ENCODE measurements at places on chromosomes 5 and 9.
A peak's percentile ranks its signal among the peaks of the same experiment; 100 is the strongest.

- DNase-seq: no peak
These were observed 87.8 kb downstream of the RAI14 start for GRCh38 chr5:34743878-34744277.

- no peak for DNase-seq
These were observed 134.4 kb downstream of the EBF1 start for GRCh38 chr5:158965334-158965733.

GRCh38 chr9:23820451-23821374 lies 5.3 kb downstream of the ELAVL2 start:
- peak; percentile 61 for DNase-seq

DNA sequence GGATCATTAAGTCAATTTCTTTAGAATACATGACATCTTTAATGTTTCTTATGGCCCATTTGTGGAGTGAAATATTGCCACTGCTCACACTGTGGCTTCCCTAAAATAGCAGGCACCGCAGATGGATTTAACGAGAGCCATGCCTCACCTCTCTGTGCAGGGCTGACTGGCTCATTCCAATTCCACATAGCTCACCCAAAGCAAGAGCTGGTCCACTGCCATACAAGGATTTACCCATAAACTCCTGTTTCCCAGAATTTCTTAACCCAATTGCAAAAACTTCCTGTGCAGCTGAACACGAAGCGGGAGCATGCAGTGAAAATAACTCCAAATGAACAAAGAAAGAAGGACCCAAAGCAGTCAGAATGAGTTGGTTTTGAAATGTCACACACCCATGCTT lies 159.5 kb downstream of the BAAT start:
- no peak for DNase-seq

DNA sequence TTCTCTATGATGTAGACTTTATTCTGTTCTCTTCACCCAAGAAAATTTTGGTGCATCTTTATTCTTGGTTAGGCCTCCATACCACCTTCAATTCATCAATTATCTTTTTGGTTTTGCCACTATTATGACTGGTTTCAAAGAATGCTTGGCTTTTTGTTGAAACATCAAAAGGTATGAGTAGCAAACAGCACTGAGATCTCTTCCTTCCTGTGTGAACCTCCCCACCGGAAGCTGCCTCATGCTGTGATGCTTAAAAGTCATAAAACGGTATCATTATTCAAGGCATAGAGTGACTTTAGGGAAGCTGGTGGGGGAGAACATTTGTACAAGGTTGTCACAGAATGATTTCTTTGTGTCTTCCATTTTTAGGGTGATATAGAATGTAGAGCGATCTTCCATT lies 70.6 kb downstream of the IQGAP2 start:
- DNase-seq: no peak

DNA sequence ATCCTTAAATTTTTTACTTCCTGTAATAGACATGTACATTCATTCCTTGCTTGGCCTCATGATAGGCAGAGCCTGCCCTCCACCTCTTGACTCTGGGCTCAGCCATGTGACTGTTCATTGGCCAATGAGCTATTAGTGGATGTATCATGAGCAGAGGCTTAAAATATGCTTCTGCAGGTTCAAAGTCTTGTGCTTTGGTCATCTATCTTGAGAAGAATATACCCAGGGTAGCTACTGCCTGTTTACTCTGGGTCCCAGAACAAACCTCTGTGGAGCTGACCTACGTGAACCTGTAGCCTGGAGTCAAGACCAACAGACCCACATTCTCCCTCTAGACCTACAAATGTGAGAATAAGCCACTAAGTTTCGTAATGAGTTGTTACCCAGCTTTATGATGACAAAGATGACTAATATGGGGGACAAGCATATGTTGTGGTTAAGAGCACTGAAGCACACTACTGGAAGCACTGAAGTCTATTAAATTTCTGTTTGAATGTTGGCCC lies 244.4 kb downstream of the MAST4 start:
- DNase-seq: no peak

DNA sequence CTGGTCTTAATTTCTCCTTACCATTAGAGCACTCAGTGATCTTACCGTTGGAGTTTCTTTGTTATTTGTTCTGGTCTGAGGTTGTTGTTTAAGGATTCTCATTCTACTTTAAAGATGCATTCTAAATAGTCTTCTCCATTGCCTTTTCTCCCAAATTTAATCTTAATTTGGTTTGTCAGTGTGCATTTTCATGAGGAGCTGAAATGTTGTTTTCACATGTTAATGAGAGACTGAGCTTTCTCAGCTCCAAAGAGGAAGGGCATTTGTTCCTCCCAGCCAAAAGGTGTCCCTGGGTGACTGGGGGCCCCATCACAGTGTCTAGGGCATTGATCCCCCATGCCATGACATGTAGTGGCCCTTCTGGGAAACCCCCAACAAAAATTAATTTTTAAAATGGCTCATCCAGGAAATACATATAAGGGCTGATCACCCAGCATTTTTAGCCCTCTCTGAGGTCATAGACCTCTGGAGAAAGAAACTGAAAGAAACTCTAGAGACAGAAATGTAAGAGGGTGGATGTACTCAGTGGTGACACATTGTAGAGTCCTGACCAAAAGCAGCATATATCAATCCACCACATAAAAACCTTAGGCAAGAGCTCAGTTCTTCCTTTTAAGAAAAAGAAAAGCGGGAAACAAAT lies 240.4 kb upstream of the RAI14 start:
- DNase-seq: no peak

DNA sequence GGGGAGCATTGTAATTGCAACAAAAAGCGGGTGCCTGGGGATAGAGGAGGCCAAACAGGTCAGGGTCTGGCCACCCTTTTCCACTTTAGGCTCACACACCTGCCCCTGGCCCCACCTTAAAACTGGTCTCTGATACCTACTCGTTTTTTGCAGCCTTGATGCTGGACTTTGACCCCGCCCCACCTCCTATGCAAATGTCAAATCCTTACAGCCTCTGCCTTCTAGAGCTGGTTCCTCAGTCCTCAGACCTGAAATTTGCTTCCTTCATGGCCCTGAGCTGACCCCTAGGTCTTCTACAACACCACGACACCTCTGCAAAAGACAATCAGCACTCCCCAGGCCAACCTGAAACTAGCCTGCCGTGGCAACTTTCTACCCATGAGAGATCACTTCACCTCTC lies 37.7 kb downstream of the SMIM23 start:
- no peak for DNase-seq

DNA sequence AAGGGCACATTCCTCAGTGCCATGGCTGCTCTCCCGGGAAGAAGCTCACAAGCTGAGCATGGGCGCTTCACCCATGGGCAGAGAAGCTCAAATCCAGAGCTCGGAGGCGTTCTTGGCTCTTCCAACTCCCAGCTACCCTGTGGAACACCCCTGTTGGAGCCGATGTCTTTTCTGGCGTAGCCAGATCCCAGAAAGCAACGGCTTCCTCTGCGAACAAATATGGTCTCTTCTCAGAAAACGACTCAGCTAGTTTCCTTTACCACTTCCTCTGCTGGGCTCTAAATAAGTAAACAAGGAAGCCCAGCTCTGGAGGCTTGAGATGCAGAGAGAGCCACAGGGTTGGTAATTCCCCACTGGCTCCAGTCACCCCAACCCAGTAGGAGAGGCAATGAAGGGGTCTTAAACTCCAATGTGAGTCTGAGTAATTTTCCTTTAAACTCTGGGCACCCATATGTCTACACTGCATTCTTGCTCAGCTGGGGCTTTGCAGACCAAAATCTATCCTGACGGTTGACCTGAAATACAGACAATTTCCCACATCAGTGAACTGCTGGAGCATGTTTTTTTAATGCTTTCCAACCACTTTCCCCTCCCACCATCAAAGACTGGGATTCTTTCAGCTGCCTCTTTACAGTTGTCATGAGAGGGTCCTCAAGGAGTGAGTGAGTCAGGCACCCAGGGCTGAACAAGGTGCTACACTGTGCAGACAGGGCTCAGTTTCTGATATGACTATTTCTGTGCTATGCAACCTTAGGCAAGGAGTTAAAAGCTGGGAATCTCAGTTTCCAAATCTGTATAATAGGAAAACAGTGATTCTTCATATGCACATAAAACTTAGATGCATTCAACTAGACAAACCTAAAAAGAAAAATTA lies at the start of gene LCP2:
Gene LCP2 (minus strand): TSS at position 189 of the 874 bp plus-strand sequence. CDS start 166 bp downstream, at position 23.
- DNase-seq: no peak

DNA sequence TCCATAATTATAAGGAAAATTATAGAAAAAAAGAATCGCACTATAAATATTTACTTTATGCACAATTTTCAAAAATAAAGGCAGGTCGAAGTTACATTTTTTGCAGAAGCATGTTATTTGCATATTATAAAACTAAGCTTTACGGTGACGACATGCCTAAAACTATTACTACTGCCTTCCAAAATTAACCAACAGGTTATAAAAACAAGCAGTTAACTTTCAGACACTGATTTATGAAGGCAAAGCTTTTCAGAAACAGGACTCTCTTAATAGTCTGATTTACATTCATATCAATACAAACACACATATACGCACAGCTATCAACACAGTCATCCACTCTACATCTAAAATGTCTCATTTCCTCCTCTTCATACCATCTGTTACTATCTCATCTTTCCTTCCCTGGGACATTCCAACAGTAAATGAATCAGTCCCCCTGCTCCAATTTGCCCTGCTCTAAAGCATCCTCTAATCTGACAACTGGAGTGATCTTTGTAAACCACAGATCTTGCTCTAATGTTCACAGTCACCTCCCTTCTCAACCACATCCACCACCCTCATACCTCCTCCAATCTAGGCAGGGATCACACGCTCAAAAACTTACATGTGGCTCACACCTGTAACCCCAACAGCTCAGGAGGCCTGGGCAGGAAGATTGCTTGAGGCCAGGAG lies 21.6 kb downstream of the FBXW11 start:
- no peak for DNase-seq

DNA sequence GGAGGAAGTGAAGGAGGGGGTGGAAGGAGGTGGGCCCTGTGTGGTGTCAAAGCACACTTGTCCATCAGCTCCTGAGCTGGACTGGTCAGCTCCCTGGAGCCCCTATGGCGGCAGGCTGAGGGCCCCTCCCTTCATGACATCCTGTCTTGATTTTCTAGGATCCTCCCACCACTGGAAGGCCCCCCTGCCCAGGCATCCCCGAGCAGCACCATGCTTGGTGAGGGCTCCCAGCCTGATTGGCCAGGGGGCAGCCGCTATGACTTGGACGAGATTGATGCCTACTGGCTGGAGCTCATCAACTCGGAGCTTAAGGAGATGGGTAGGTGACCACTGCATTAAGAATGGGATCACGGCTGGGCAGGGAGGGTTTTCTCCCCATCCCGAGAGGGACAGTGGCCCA lies 34.2 kb downstream of the JADE2 start:
- no peak for DNase-seq

GRCh38 chr5:179530069-179530998 lies 20.0 kb upstream of the RUFY1 start:
- DNase-seq: peak; percentile 90

- DNase-seq: no peak
These were observed 216.5 kb upstream of the NR4A3 start for GRCh38 chr9:99605016-99605743.

GRCh38 chr5:173283318-173284288 lies 44.6 kb downstream of the STC2 start:
- peak; percentile 86 for DNase-seq

DNA sequence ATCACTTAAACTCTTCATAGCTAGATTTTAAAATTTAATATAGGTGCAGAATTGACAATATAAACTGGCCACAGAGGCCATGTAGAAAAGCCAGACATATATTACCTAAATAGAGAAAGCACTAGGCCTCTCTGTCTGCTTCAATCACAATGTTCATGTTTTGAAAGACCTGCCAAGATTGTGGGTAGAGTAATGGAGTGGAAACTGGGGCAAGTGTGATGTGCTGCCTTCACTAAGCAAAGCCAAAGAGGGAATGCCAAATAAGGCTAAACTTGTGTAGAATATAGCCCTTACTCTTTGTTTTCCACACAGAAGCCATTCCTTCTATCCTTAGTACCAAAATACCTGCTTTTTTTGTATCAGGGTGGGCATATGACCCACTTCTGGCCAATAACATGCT lies 15.1 kb upstream of the ISOC1 start:
- DNase-seq: no peak

GRCh38 chr5:110823571-110823970 lies 84.8 kb downstream of the SLC25A46 start:
- DNase-seq: no peak

- no peak for DNase-seq
These were observed 234.1 kb downstream of the LRRC70 start for GRCh38 chr5:62812621-62813255.

DNA sequence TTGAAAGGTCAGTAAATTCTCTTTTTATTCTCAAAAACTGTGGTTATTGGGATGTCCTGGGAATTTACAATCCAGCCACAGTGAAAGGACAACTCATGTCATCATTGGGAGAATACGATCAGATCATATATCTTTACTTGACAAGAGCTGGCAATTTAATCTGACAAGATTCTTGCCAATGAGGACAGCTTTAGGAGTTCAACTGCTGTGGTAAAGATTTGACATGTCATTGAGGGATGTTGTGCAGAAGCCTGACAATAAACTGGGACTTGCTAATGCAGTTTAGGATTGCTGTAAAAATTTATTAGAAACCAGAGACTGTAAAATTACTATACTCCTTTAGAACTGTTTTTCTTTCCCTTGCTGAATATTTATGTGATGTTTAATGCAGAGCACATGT lies 1131.0 kb downstream of the MAT2B start:
- no peak for DNase-seq

- no peak for DNase-seq
These were observed 4.8 kb upstream of the IER5L start for GRCh38 chr9:129182625-129183494.

DNA sequence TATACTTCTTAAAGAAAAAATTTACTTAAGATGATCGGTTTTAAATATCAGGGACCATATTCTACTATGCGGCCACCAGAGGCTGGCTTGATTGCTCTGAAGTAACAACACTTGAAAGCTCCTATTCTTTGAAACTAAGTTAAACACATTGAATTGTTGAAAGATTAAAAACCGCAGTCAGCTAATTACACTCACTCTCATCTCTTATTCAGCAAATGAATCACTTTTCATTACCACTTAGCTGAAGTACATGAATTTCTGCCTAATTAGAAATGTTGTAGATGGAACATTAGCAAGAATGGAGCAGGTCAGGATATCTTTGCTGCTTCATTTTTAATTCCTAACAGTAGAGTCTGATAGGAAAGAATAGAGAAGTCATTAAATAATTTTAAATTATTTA lies 42.3 kb downstream of the LSM11 start:
- no peak for DNase-seq

GRCh38 chr9:84062538-84062937 lies 81.9 kb downstream of the RMI1 start:
- DNase-seq: no peak

DNA sequence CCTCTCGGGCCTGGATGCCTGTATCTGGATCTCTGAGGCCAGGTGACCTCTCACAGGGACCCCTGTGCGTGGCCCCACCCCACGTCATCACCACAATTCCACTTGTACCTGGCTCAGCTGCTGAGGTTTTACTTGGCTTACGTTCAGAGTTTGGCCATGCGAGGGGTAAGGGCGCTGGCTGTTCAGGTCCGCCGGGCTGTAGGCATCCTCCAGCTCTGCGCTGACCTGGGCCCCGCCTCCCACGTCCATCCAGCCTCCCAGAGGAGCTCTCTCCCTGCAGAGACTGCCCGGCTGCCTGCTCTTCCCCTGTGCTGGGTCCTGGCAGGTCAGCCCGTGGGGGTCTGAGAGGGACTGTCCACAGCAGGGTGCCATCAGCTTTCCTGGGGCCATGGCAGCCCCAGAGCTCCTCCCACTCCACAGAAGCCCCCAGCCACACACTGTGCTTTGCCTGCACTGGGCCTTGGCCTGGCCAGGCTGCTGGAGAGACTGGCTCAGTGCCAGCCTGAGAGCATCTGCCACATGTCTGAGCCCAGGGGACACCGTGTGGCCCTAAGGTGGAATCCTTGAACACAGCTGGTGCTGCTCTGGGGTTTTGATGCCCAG lies 43.6 kb downstream of the SLC6A3 start:
- DNase-seq: no peak
